ENCODE measurements at places on chromosomes 6 and 20. TPM values are rescaled to one million over a fixed set of nuclear protein-coding genes. Genes with fewer than 3 reads are reported as not detected.

GCNT2 gene
- total RNA-seq = 3.6 TPM

TBXT gene
- not detected for total RNA-seq

SSTR4 gene
- not detected for total RNA-seq

ACTL10 gene
- 3.6 TPM for total RNA-seq

ENPP4 gene
- total RNA-seq = 9.8 TPM

USP49 gene
- 2.4 TPM for total RNA-seq

TRDN gene
- not detected for total RNA-seq

NFYA gene
- total RNA-seq = 62.5 TPM

DNA sequence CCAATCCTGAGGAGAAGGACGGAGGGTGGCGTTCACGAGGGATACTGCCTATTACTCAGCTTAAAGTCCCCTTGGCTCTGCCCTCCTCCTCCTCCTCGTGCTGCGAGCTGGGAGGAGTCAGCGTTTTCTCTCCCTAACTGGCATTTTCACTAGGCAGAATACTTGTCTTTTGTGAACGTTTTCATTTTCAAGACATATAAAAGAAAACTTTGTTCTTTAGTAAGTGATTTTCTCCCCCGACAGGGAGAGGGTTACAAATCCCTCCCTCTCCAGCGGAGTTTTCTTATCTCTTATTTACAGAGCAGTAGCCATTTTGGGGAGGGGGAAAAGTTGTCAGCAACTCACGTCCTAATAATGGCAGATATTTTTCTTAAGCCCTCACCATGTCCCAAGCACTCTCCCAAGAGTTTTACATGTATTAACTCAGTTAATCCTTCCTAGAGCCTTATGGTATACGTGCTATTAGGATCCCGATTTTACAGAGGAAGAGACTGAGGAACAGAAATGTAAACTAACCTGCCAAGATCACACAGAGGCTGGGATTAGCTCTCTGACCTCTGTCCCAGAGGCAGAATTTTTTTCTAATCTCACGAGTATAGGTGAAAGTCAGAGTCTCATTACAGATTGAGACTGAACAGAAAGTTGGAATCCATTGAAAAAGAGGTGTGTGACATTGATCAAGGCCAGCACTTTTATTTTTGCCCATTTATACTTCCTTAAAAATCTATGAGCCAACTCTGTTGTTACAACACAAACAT, 30.0 kb upstream of the ZNF217 start:
- peak; percentile 44 for DNase-seq
- no peaks in the 10 kb centered on the region for H3K36me3 ChIP-seq
- peaks cover 32% of the 10 kb centered on the region for H3K4me1 ChIP-seq
- peak overlapping the region; percentile 56 for H3K4me3 ChIP-seq

- no peak overlapping the region for H3K27ac ChIP-seq
- no peaks in the 10 kb centered on the region for H3K4me1 ChIP-seq
- H3K36me3 ChIP-seq = no peaks in the 10 kb centered on the region
- H3K27me3 ChIP-seq = no peaks in the 10 kb centered on the region
- no peak for DNase-seq
These were observed 654.5 kb upstream of the PTCHD4 start for GRCh38 chr6:48765352-48765961.

- H3K4me1 ChIP-seq = peaks cover 51% of the 10 kb centered on the region
- H3K36me3 ChIP-seq = peaks cover 24% of the 10 kb centered on the region
- DNase-seq = no peak
- no peak overlapping the region for H3K27ac ChIP-seq
- H3K27me3 ChIP-seq = no peaks in the 10 kb centered on the region
These were observed 6.7 kb downstream of the SFT2D1 start for GRCh38 chr6:166335378-166336302.

- H3K36me3 ChIP-seq = no peaks in the 10 kb centered on the region
- no peaks in the 10 kb centered on the region for H3K4me1 ChIP-seq
- H3K4me3 ChIP-seq = no peak overlapping the region
- DNase-seq = no peak
These were observed 168.7 kb upstream of the FUT9 start for GRCh38 chr6:95847061-95847460.

DNA sequence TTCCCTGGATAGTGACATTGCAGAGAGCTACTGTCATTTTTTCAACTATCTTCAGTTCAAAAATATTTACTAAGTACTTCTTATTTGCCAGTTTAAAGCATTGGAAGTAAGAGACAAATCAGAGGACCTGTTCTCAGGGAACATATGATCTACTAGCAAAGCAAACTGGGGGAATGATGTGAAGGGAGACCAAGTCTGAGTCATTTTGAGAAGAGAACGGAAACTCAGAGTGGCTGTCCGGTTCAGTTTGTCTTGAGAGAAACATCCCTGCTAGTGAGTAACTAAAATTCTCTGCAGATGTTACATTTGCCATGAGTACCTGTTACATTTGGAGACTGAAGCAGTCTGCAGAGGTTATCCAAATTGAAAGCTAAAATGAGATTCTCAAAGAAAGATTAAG, 118.3 kb downstream of the KCNQ5 start:
- H3K4me3 ChIP-seq = no peak overlapping the region
- no peak overlapping the region for H3K27ac ChIP-seq
- no peaks in the 10 kb centered on the region for H3K4me1 ChIP-seq
- no peak for DNase-seq

DNA sequence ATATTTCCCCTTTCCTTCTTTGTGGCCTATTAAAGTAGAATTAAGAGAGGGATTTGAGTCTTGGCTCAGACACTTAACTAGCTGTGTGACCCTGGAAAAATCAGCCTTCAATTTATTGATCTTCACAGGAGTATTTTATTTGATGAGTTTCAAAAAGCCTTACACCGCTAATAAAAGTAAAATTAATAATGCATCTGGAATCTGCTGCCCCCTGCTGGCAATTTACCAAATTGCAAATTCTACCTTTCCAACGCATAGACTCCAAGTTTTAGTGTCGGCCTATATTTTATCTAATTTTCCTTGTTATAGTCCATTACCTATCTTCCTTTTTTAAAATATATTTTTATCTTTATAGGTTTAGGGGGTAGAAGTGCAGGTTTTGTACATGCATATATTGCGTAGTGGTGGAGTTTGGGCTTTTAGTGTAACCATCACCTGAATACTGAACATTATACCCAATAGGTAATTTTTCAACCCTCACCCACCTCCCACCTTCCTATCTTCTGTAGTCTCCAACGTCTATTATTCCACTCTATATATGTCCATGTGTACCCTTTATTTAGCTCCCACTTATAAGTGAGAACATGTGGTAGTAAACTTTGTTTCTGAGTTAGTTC, 46.3 kb downstream of the GOPC start:
- no peaks in the 10 kb centered on the region for H3K36me3 ChIP-seq
- no peak overlapping the region for H3K4me3 ChIP-seq
- peak; percentile 46 for DNase-seq
- no peaks in the 10 kb centered on the region for H3K4me1 ChIP-seq

DNA sequence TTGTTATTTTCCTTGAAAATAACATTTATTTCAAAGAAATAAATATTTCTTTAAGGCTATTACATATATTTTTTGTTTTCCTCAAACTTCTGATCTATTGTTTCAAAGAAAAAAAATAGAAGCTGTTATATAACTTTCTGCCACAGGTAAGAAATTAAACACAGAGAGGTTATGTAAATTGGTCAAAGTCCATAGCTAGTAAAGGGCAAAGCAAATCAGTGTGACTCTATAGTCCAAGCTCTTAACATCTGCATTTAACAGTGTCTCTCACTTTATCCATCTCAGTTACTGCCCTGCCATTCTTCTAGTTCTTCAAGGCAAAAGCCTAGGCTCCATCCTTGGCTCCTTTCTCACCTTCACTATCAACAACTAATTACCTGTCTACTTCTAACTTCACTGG, 57.1 kb downstream of the RWDD2A start:
- H3K4me3 ChIP-seq = no peak overlapping the region
- no peak for DNase-seq
- H3K4me1 ChIP-seq = no peaks in the 10 kb centered on the region
- H3K27ac ChIP-seq = no peak overlapping the region
- no peaks in the 10 kb centered on the region for H3K36me3 ChIP-seq

GRCh38 chr20:64082820-64083377, 1.3 kb downstream of the LKAAEAR1 start:
- H3K27ac ChIP-seq = no peak overlapping the region
- DNase-seq = no peak
- peak overlapping the region; percentile 47 for H3K4me3 ChIP-seq
- H3K27me3 ChIP-seq = no peaks in the 10 kb centered on the region
- no peaks in the 10 kb centered on the region for H3K36me3 ChIP-seq

- H3K27me3 ChIP-seq = peaks cover 30% of the 10 kb centered on the region
- peaks cover 8% of the 10 kb centered on the region for H3K4me1 ChIP-seq
- H3K36me3 ChIP-seq = no peaks in the 10 kb centered on the region
- peak overlapping the region; percentile 14 for H3K4me3 ChIP-seq
- peak; percentile 8 for DNase-seq
These were observed 22.7 kb upstream of the ZNF184 start for GRCh38 chr6:27495386-27496135.

DNA sequence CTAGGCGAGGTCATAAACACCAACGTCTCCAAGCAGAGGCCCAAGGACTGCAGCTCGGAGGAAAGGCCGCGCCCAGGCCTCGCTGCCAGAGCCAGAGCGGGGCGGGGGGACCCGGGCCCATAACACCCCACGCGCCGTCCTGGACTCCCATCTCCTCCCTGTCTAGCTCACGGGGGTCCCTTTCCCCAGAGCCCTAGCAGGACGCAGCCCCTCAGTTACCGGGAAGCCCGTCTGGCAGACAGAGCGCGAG, 44.9 kb downstream of the MDFI start:
- peaks cover 4% of the 10 kb centered on the region for H3K4me1 ChIP-seq
- peak overlapping the region; percentile 53 for H3K27ac ChIP-seq
- H3K36me3 ChIP-seq = no peaks in the 10 kb centered on the region
- no peaks in the 10 kb centered on the region for H3K27me3 ChIP-seq
- no peak for DNase-seq

- H3K27ac ChIP-seq = no peak overlapping the region
- H3K4me1 ChIP-seq = no peaks in the 10 kb centered on the region
- no peaks in the 10 kb centered on the region for H3K27me3 ChIP-seq
- no peak overlapping the region for H3K4me3 ChIP-seq
- DNase-seq = no peak
These were observed 18.2 kb upstream of the ANGPT4 start for GRCh38 chr20:934186-934840.

- no peaks in the 10 kb centered on the region for H3K36me3 ChIP-seq
- H3K27ac ChIP-seq = no peak overlapping the region
- no peaks in the 10 kb centered on the region for H3K4me1 ChIP-seq
- no peaks in the 10 kb centered on the region for H3K27me3 ChIP-seq
- DNase-seq = no peak
These were observed 134.6 kb upstream of the CCN2 start for GRCh38 chr6:132085731-132086130.

DNA sequence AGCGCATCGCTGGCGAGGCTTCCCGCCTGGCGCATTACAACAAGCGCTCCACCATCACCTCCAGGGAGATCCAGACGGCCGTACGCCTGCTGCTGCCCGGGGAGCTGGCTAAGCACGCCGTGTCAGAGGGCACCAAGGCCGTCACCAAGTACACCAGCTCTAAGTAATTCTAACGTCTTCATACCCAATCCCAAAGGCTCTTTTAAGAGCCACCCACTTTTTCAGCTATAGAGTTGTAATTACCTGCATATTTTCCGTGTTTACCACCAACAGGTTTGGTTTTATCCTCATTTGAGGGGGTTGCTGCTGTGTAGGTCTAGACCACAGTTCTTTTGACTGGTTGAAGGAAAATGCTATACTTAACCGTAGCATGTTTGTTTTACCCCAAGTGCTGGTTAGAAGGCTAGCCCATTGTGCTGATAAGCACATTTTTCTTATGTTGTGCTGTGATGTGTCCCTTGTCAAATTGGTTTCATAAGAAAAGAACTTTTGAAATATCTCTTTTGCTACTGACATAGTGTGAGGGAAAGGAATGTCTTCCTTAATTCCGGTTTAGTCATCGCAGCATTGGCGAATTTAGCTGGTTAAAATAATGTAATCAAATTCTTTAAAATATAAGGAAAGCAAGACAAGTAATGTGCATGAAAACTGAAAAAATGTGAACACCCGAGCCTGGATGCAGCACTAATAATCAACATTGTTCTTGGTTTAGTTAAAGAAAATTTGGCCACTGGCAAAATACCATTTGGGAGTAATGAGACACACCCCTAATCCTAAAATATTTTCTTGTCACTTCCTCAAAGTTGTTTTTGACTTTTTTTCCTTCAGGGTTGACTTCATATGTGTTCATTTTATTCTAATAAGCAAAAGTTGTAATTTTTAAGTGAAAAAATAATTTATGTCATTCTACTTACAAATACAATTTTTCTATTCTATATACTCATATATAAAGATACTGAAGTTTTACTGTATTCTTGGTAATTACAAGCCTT, 112.8 kb downstream of the HFE start:
- DNase-seq = no peak
- H3K4me3 ChIP-seq = peak overlapping the region; percentile 92
- peak overlapping the region; percentile 91 for H3K27ac ChIP-seq
- H3K36me3 ChIP-seq = no peaks in the 10 kb centered on the region
- H3K4me1 ChIP-seq = peaks cover 12% of the 10 kb centered on the region
- H3K27me3 ChIP-seq = no peaks in the 10 kb centered on the region

DNA sequence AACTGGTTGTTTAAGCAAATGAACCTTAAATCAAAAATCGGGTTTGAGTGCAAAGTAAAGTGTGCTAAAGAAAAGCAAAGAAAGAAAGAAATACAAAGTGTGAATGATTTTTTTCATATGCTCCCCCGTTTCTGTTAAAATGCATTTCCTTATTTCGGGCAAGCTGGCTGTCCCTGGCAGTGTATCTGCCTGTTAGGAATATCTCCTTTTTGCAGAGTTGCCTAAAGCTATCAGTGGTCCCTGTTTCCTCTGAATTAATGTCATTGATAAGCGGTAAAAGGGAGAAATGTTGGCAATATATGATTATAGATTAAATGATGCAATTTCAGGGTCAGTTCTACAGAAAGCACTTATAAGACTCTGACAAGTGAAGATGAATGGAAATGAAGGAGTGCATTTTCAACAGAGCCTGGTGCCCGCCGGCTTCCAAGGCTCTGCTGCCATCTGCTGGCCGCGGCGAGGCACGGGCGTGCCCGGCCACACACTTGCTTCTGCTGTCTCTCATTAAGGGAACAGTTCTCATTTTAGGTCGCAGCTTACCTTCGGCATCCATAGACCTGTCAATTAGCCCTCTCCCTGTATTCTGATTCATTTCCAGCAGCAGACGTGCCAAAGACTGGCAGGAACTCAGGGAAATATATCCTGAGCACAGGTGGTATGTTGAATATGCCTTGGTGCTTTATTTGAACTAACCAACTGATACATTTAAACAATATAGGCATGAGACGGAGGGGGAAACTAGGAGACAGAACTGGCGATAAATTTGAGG, 381.9 kb downstream of the C6orf118 start:
- no peaks in the 10 kb centered on the region for H3K27me3 ChIP-seq
- no peaks in the 10 kb centered on the region for H3K36me3 ChIP-seq
- DNase-seq = peak; percentile 48
- H3K4me3 ChIP-seq = no peak overlapping the region
- no peaks in the 10 kb centered on the region for H3K4me1 ChIP-seq

- H3K36me3 ChIP-seq = no peaks in the 10 kb centered on the region
- no peaks in the 10 kb centered on the region for H3K4me1 ChIP-seq
- H3K4me3 ChIP-seq = no peak overlapping the region
- no peak for DNase-seq
- H3K27ac ChIP-seq = no peak overlapping the region
These were observed 13.1 kb downstream of the RPS10 start for GRCh38 chr6:34412643-34413214.
